ENCODE measurements at places on chromosomes 7 and 10.

DNA sequence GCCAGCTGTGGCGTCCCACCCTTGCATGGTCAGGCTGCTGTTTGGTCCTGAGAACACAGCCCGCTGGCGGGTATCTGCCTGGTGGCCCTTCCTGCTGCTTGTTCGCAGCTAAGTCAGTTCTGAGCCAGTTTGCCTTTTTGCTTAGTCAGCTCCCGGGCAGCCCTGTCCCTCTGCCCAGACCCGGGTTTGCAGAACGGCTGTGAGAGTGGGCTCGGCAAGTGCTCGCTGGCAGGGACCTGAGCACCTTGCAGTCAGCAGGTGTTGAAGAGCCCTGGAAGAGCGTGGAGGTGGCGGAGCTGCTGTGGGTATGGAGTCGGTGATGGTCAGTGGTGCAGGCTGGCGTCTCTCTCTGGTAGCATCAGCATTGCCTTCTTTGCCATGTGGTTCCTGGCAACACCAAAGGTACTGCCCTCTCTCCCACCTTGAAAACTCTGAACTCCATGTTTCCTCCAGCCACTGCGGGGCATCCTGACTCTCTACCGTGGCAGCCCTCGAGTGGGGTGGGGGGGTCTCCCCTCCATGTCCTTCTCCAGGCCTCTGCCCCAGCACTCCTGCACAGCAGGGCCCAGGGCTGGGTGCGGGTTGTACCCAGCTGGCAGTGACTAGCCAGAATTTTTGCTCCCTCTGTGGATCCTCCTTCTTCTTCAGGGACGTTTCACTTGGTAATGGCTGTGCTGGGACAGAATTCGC is 4.6 kb downstream of the INPP5A start:
- no peak for DNase-seq

DNA sequence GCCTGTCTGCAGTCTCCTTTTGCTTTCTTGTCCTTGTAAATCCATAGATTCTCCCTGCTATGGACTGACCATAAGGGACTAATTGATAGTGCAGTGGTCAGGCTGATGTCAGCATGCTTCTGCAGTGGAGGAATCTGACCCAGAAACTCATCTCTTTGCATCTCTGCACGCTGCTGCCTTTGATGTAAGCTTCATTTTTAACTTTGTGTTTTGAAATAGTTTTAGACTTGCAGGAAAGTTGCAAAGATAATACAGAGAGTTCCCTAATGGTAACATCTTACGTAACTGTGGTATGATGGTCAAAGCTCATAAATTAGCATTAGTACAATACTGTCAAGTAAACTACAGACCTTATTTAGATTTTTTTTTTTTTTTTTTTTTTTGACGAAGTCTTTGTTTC is 89.6 kb downstream of the GALNT17 start:
- no peak for DNase-seq

- no peak for DNase-seq
Observed at GRCh38 chr7:55185941-55186609, 167.3 kb downstream of the EGFR start.

GRCh38 chr7:618539-619367 is 99.1 kb upstream of the PDGFA start:
- DNase-seq: no peak

- no peak for DNase-seq
Observed at GRCh38 chr10:78937393-78937792, 131.4 kb upstream of the ZMIZ1 start.

GRCh38 chr7:5528071-5528814 is 104.6 kb upstream of the TNRC18 start:
- no peak for DNase-seq

GRCh38 chr7:37342176-37342687 is 106.4 kb downstream of the ELMO1 start:
- no peak for DNase-seq

GRCh38 chr10:12643279-12643678 is 293.9 kb downstream of the CAMK1D start:
- DNase-seq: no peak

DNA sequence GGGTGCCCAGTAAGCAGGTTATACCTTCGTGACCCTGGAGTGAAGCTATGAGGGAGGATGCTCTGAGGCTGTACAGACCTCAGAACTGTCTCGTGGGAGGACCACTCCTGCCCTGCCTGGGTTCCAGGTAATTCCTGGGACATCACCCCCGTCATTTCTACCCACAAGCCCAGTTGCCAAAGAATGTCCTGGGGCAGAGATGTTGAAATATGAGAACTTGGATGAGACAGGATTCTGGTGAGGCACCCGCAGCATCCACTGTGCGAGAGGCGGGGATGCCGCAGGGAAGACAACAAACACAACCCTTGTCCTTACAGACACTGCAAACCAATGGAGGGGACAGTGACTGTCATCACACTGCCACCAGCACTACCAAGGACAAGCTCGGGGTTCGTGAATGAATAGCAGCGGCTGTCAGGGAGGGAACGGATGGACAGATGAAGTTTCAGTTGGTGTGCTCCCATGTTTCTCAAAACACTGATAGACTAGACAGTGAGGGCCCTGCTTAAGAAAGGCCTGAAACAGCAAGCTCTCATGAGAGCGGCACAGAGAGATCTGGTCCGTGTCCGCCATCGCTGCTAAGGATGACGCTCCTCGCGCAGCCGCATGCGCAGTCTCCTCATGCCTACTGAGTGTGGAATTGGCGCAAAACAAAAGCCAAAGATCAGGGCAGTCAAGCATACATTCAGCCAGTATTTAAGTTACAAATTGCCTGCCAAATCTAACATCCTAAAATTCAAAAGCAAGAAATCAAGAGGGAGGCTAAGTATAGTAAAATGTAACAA is 82.0 kb upstream of the RHEB start:
- DNase-seq: no peak

GRCh38 chr7:832968-833424 is 720 bp downstream of the SUN1 start:
- no peak for DNase-seq

DNA sequence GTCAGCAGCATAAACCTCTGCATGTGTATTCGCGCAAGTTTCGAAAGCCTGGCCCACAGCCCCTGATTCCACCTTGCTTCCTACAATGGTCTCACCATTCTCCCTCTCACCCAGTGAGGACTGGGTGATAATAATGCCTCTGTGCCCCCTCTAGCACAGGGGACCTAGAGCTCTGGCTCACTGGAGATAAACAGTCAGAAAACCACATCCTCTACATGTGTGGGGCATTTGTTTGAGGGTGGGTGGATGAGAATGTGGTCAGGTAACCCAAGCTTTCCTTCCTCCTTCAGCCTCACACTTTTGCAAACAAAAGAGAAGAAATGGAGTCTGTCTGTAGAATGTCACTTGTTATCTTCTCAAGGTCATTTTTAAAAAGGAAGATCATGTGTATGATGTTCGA is 373.5 kb downstream of the KCNMA1 start:
- no peak for DNase-seq

DNA sequence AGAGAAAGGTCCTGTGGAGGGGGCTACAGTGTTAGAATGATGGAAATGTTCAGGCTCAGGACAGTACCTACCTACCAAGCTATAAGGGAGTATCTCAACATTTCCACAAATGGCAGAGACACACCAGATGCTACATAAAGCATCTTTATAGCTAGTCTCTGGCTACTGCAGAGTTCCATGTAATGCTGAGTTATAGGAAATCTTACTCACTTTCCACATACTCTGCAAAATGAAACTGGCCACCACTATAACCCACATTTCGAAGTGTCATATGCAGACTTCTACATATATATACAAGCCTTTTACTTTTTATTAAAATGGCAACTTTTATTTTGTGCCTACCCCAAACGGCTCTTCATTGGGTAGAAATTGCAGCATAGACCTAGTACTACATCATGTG is 85.5 kb downstream of the FAS start:
- no peak for DNase-seq

Data from stimulated activated CD8-positive, alpha-beta memory T cell treated with anti-CD3 and anti-CD28 coated beads, Interleukin-7, amount 100 ng/mL, for 1 hour (primary cell).